ENCODE measurements at places on chromosomes 16 and 17. TPM values are rescaled to one million over a fixed set of nuclear protein-coding genes. Genes with fewer than 3 reads are reported as not detected.
A peak's percentile ranks its signal among the peaks of the same experiment; 100 is the strongest.

DNA sequence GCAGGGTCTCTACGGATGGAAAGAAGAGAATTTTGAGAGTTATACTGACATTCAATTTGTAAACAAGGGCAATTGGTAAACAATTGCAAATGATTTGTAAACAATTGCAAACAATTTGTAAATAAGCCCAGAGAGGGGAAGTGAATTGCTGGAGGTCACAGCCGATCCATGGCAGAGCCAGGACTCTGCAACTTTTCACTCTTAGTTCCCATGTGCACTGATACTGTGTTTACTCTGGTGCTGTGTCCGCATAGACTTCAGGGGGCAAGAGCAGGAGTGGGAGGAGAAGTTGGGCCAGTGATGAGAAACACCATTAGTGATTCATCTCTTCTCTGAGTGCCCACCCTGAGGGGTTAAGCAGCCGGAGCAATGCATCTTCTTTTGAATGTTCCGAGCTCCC, 14.0 kb downstream of the SCNN1G start:
- no peak overlapping the region for H3K4me3 ChIP-seq
- no peak overlapping the region for H3K27ac ChIP-seq
- no peaks in the 10 kb centered on the region for H3K36me3 ChIP-seq
- DNase-seq, result no peak
- no peaks in the 10 kb centered on the region for H3K4me1 ChIP-seq
- H3K27me3 ChIP-seq, result peaks cover 13% of the 10 kb centered on the region

- H3K36me3 ChIP-seq, result peaks cover 6% of the 10 kb centered on the region
- no peaks in the 10 kb centered on the region for H3K27me3 ChIP-seq
- no peak overlapping the region for H3K27ac ChIP-seq
- no peak for DNase-seq
- no peak overlapping the region for H3K4me3 ChIP-seq
- H3K4me1 ChIP-seq, result peaks cover 36% of the 10 kb centered on the region
These were observed 72.0 kb downstream of the CMIP start for GRCh38 chr16:81516478-81517149.

- DNase-seq, result no peak
- no peak overlapping the region for H3K4me3 ChIP-seq
- peaks cover 65% of the 10 kb centered on the region for H3K4me1 ChIP-seq
- H3K27ac ChIP-seq, result no peak overlapping the region
- no peaks in the 10 kb centered on the region for H3K27me3 ChIP-seq
- peaks cover 17% of the 10 kb centered on the region for H3K36me3 ChIP-seq
These were observed 236.4 kb downstream of the PRKCA start for GRCh38 chr17:66538776-66539175.

DNA sequence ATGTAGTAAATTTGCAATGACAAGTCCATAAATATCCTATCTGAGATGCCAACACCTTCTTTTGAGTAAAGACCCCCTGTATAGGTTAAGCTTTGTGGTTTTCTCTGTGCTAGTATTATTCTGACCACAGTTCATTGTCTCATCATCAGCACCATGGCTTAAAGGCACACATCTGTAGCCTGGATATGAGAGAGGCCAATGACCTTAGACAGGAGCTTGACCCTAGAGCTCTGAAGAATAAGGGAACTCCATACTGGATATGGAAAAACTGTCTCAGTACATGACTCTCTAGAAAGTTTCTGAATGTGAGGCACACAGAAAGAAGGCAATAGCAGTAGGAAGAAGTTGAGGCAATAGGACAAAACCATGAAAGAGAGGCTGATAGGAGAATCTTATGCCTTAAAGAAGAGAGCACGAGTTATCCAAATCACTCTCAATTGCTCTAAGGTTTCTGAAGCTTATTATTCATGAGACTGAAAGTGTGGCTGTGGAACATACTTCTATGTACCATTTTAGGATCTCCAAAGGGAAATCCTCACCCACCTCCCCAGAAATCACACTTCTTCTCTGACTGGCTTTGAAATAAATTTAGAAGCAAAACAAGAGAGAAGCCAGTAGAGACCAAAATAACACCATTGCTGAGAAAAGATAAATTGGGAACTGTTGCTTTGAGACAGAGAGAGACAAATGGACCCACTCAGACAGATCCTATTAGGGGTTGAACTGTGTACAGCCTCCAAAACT, 150.2 kb downstream of the ABCA8 start:
- no peak for DNase-seq
- no peak overlapping the region for H3K27ac ChIP-seq
- no peaks in the 10 kb centered on the region for H3K36me3 ChIP-seq
- H3K4me3 ChIP-seq, result no peak overlapping the region
- no peaks in the 10 kb centered on the region for H3K4me1 ChIP-seq
- peaks cover 1% of the 10 kb centered on the region for H3K27me3 ChIP-seq

MCRIP2 gene
- 71.2 TPM for total RNA-seq

- H3K4me3 ChIP-seq, result no peak overlapping the region
- no peaks in the 10 kb centered on the region for H3K4me1 ChIP-seq
- no peak for DNase-seq
- H3K27ac ChIP-seq, result no peak overlapping the region
- no peaks in the 10 kb centered on the region for H3K36me3 ChIP-seq
These were observed 9.1 kb downstream of the TIMP2 start for GRCh38 chr17:78915872-78916632.

GRCh38 chr17:34725008-34725407, 145.6 kb downstream of the TMEM132E start:
- no peak for DNase-seq
- no peak overlapping the region for H3K27ac ChIP-seq
- H3K4me1 ChIP-seq, result no peaks in the 10 kb centered on the region
- no peaks in the 10 kb centered on the region for H3K36me3 ChIP-seq
- no peaks in the 10 kb centered on the region for H3K27me3 ChIP-seq

GRCh38 chr17:48795444-48796162, 21.4 kb downstream of the TTLL6 start:
- no peak overlapping the region for H3K27ac ChIP-seq
- H3K4me1 ChIP-seq, result peaks cover 18% of the 10 kb centered on the region
- no peaks in the 10 kb centered on the region for H3K36me3 ChIP-seq
- no peak for DNase-seq

GRCh38 chr16:73432850-73433730, 385.2 kb upstream of the ZFHX3 start:
- no peak for DNase-seq
- H3K36me3 ChIP-seq, result no peaks in the 10 kb centered on the region
- H3K4me3 ChIP-seq, result no peak overlapping the region
- no peaks in the 10 kb centered on the region for H3K27me3 ChIP-seq

PAQR4 gene
- 41.0 TPM for total RNA-seq

DNA sequence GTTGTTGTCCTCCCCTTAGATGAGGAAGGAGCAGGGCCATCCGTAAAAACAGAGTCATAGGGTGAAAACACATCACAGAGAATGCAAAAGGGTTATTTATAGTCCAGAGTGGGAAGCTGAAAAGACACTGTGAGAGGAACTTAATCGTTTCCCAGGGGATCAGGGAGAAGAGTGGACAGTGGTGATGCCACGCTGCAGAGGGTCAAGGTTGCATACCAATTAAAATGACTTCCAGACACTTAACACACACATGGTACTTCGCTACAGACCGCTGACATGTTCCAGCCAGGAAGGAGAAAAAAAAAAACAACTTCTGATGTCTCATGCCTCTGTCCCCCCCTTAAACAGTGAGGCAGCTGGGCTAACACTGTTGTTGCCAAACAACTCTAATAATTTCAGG, 713.8 kb upstream of the RBFOX1 start:
- H3K27ac ChIP-seq, result no peak overlapping the region
- H3K36me3 ChIP-seq, result no peaks in the 10 kb centered on the region
- H3K4me3 ChIP-seq, result no peak overlapping the region
- no peaks in the 10 kb centered on the region for H3K4me1 ChIP-seq

PRKCA gene
- 164 TPM for total RNA-seq

DNA sequence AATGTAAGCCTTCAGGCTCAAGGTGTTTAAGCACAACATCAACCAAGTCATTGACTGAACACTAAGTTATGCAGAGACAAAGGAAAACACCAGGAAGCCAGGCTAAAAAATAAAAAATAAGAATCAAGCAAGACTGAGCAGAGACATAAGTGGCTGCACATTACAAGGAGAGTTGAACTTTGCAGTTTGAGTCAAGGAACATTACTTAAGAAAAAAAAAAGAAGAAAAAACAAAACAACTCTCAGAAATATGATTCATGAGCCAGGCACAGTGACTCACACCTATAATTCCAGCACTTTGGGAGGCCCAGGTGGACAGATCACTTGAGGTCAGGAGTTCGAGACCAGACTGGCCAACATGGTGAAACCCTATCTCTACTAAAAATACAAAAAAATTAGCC, 168.1 kb downstream of the C16orf95 start:
- H3K36me3 ChIP-seq, result no peaks in the 10 kb centered on the region
- no peaks in the 10 kb centered on the region for H3K27me3 ChIP-seq
- no peak for DNase-seq

DNA sequence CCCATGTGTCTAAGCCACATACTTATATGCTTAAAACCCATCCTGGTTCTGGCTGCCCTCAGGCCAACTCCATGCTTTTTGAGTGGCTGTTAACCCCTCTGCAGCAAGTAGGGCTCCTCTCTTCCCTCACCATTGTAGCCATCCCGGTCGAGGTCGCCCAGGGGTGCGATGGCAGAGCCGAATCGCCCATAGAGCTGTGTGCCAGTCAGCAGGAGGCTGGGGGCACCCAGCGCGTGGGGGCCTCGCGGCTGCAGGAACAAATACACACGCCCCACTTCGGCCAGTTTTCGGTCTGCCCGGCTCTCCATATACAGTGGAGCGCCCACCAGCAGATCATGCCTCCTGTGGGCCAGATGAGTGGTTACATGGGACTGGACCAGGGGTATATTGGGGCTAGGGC, 6.1 kb downstream of the ITGA2B start:
- H3K4me3 ChIP-seq, result no peak overlapping the region
- no peak overlapping the region for H3K27ac ChIP-seq

GRCh38 chr17:8019665-8020650, 17.5 kb downstream of the GUCY2D start:
- no peak overlapping the region for H3K27ac ChIP-seq
- H3K4me3 ChIP-seq, result no peak overlapping the region
- H3K36me3 ChIP-seq, result no peaks in the 10 kb centered on the region
- H3K4me1 ChIP-seq, result peaks cover 10% of the 10 kb centered on the region
- DNase-seq, result no peak

MMP2 gene
- total RNA-seq, result not detected

ZNF597 gene
- 2.1 TPM for total RNA-seq

GRCh38 chr17:11598274-11599221, at the start of gene DNAH9:
DNAH9 (plus strand) TSS chr17:11598470; CDS start chr17:11598499, 29 bp downstream.
- H3K4me3 ChIP-seq, result no peak within 1 kb of the TSS
- H3K4me1 ChIP-seq, result no peaks in the 10 kb centered on the region
- no peak within 1 kb of the TSS for H3K27ac ChIP-seq
- H3K27me3 ChIP-seq, result peaks cover 10% of the 10 kb centered on the region

- H3K27me3 ChIP-seq, result no peaks in the 10 kb centered on the region
- DNase-seq, result no peak
These were observed 9.7 kb downstream of the SPNS3 start for GRCh38 chr17:4443476-4443875.

DNA sequence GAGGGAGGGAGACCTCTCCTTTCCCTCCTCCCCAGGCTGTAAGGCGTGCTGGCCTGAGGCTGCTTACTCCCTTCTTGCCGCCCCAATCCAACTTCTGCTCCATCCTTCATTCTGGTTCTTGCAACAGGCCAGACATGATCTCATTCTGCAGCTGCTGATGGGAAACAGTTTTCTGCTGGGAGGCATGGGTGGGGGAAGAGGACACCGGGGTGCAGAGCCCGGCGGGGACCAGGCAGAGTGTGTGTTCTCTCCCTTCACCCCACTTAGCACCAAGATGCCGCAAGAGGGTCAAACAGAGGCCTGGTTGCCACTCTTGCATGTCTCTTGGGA, 1.4 kb downstream of the SARM1 start:
- peak overlapping the region; percentile 85 for H3K4me3 ChIP-seq
- no peak for DNase-seq
- H3K27ac ChIP-seq, result peak overlapping the region; percentile 84
- H3K4me1 ChIP-seq, result peaks cover 21% of the 10 kb centered on the region

GRCh38 chr16:77974883-77975282, 47.5 kb upstream of the CLEC3A start:
- no peaks in the 10 kb centered on the region for H3K27me3 ChIP-seq
- H3K27ac ChIP-seq, result no peak overlapping the region
- H3K36me3 ChIP-seq, result no peaks in the 10 kb centered on the region

DNA sequence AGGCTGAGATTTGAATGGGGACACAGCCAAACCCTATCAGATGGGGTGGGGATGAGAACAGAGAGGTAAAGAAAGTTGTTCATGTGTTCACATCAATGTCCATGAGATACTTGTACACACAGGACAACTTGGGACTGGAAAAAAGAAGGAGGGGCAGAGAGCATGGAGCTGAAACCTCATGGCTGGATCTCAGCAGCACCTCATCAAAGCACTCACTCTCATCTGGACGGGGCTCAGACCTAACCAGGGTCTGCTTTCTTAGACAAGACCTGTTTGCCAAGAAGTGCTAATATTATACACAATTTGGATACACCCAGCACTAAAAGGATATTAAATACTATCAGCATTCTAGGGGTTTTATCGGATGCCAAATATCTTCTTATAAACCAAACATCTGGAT, 399.8 kb downstream of the SLC39A11 start:
- no peak overlapping the region for H3K27ac ChIP-seq
- peaks cover 2% of the 10 kb centered on the region for H3K4me1 ChIP-seq
- no peaks in the 10 kb centered on the region for H3K36me3 ChIP-seq
- no peak for DNase-seq

SPATA22 gene
- not detected for total RNA-seq

DNA sequence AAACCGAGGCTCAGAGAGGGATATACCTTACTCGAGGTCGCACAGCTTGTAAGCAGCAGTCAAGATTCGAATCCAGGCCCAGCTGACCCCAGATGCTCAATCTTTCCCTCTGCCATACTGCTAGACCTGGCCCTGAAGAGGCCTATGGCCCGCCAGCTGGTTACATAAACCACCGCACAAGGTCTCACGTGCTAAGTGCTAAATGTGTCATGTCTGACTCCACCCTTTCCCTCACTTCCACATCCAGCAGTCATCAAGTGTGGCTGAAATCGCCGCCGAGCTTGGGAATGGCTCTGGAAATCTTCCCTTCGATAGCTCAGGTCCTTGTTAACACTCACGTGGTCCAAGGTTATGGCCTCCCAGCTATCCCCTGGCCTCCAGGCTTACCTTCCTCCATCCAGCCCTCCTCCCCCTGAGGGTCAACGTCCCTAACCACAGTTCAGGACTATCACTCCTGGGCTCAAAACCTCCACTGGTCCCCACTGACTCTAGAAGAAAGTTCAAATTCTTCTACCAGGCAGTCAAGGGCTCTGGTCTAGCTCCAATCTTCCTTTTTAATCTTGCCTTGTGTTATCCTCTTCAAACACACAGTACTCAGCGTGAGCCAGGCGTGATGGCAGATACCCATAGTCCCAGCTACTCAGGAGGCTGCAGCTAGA, 3.5 kb downstream of the ZBTB4 start:
- H3K27ac ChIP-seq, result no peak overlapping the region
- no peak for DNase-seq
- H3K27me3 ChIP-seq, result no peaks in the 10 kb centered on the region
- no peak overlapping the region for H3K4me3 ChIP-seq

- H3K27ac ChIP-seq, result no peak overlapping the region
- H3K27me3 ChIP-seq, result peaks cover 70% of the 10 kb centered on the region
- peaks cover 2% of the 10 kb centered on the region for H3K4me1 ChIP-seq
- no peak for DNase-seq
These were observed 20.2 kb downstream of the GNAO1 start for GRCh38 chr16:56211435-56211981.

GRCh38 chr17:58969156-58969555, 137.5 kb downstream of the TRIM37 start:
- H3K4me1 ChIP-seq, result peaks cover 2% of the 10 kb centered on the region
- DNase-seq, result no peak
- H3K36me3 ChIP-seq, result no peaks in the 10 kb centered on the region
- H3K27ac ChIP-seq, result no peak overlapping the region

GRCh38 chr16:27439271-27440018, 37.5 kb downstream of the IL21R start:
- H3K4me3 ChIP-seq, result no peak overlapping the region
- H3K4me1 ChIP-seq, result peaks cover 5% of the 10 kb centered on the region
- H3K27me3 ChIP-seq, result no peaks in the 10 kb centered on the region
- H3K36me3 ChIP-seq, result peaks cover 91% of the 10 kb centered on the region
- no peak for DNase-seq

Measured in activated CD4-positive, alpha-beta T cell treated with anti-CD3 and anti-CD28 coated beads, Interleukin-2, amount 10 ng/mL, durations not matched to agents 24 days and 14 days (primary cell).